ENCODE measurements at places on chromosomes 7 and 10. TPM values are rescaled to one million over a fixed set of nuclear protein-coding genes. Genes with fewer than 3 reads are reported as not detected.
A peak's percentile ranks its signal among the peaks of the same experiment; 100 is the strongest.

- no peak for DNase-seq
- H3K27me3 ChIP-seq: no peaks in the 10 kb centered on the region
- H3K27ac ChIP-seq: no peak overlapping the region
These were observed 89.4 kb downstream of the SORCS1 start for GRCh38 chr10:107075117-107075516.

DNA sequence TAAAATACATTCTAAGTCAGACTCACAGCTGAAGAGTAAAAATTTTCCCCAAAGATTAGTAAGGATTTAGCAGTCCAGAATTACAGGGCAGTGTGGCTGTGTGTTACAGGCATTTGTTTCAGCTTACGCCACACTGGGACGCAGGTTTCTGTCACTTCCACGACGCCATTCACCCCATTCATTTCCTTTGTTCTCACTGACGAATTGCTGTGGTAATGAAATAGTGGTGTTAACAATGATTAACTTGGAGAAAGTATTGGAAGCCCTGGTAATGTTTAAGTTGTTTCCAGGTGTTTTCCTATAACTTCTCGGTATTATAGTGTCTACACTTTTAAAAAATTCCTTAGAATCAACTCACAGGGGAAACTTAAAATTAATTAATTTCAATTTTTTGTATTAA, 370.9 kb downstream of the SH2D4B start:
- no peak for DNase-seq
- H3K4me3 ChIP-seq: no peak overlapping the region
- peaks cover 6% of the 10 kb centered on the region for H3K27me3 ChIP-seq
- no peaks in the 10 kb centered on the region for H3K4me1 ChIP-seq
- no peaks in the 10 kb centered on the region for H3K36me3 ChIP-seq
- no peak overlapping the region for H3K27ac ChIP-seq

- H3K27me3 ChIP-seq: no peaks in the 10 kb centered on the region
- H3K4me1 ChIP-seq: no peaks in the 10 kb centered on the region
- no peak overlapping the region for H3K27ac ChIP-seq
- H3K4me3 ChIP-seq: no peak overlapping the region
- peaks cover 80% of the 10 kb centered on the region for H3K36me3 ChIP-seq
These were observed 56.9 kb downstream of the XPNPEP1 start for GRCh38 chr10:109866168-109866994.

DNA sequence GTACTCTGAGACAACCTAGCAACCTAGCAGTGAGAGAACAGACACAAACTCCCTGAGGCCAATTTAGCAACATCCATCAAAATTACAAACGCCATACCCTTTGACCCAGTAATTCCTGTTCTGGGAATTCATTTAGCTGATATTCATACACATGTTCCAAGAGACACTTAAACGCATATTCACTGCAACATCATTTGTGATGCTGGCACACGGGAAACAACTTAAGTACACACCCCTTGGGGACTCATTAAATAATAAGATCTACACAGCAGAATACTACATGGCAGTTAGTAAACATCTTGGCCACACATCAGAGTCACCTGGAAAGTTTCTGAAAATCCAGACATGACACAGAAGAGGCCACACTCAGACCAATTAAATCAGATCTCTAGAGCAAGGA, 17.6 kb downstream of the NUDCD3 start:
- H3K27ac ChIP-seq: no peak overlapping the region
- peaks cover 47% of the 10 kb centered on the region for H3K4me1 ChIP-seq
- H3K36me3 ChIP-seq: peaks cover 44% of the 10 kb centered on the region
- no peak for DNase-seq

GRCh38 chr7:102152672-102153598, 133.7 kb upstream of the SH2B2 start:
- no peak for DNase-seq
- no peaks in the 10 kb centered on the region for H3K4me1 ChIP-seq
- H3K36me3 ChIP-seq: peaks cover 3% of the 10 kb centered on the region
- H3K27me3 ChIP-seq: no peaks in the 10 kb centered on the region

GRCh38 chr10:129055225-129055624, 411.8 kb upstream of the MGMT start:
- H3K27ac ChIP-seq: no peak overlapping the region
- no peaks in the 10 kb centered on the region for H3K36me3 ChIP-seq
- no peak for DNase-seq
- H3K4me3 ChIP-seq: no peak overlapping the region

DNA sequence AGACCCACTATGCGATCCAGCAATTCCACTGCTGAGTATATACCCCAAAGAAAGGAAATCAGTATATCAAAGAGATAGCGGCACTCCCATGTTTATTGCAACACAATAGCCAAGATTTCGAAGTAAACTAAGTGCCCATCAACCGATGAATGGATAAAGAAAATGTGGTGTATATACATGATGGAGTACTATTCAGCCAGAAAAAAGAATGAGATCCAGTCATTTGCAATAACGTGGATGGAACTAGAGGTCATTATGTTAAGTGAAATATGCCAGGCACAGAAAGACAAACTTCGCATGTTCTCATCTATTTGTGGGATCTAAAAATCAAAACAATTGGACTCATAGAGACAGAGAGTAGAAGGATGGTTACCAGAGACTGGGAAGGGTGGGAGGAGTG, 7.1 kb upstream of the NMT2 start:
- H3K36me3 ChIP-seq: no peaks in the 10 kb centered on the region
- H3K4me3 ChIP-seq: no peak overlapping the region
- H3K27me3 ChIP-seq: no peaks in the 10 kb centered on the region
- DNase-seq: no peak

- no peaks in the 10 kb centered on the region for H3K36me3 ChIP-seq
- H3K4me3 ChIP-seq: no peak overlapping the region
- peaks cover 21% of the 10 kb centered on the region for H3K27me3 ChIP-seq
- H3K4me1 ChIP-seq: no peaks in the 10 kb centered on the region
- H3K27ac ChIP-seq: no peak overlapping the region
These were observed 38.2 kb downstream of the HTR5A start for GRCh38 chr7:155108144-155108901.

- no peaks in the 10 kb centered on the region for H3K27me3 ChIP-seq
- no peak overlapping the region for H3K27ac ChIP-seq
- H3K36me3 ChIP-seq: no peaks in the 10 kb centered on the region
- DNase-seq: no peak
- H3K4me3 ChIP-seq: no peak overlapping the region
These were observed 145.2 kb downstream of the SUGCT start for GRCh38 chr7:40279991-40280390.

GRCh38 chr7:26170663-26171062, 18.7 kb downstream of the NFE2L3 start:
- no peak for DNase-seq
- H3K4me1 ChIP-seq: peaks cover 28% of the 10 kb centered on the region
- H3K27ac ChIP-seq: no peak overlapping the region
- peaks cover 30% of the 10 kb centered on the region for H3K36me3 ChIP-seq
- no peak overlapping the region for H3K4me3 ChIP-seq

DNA sequence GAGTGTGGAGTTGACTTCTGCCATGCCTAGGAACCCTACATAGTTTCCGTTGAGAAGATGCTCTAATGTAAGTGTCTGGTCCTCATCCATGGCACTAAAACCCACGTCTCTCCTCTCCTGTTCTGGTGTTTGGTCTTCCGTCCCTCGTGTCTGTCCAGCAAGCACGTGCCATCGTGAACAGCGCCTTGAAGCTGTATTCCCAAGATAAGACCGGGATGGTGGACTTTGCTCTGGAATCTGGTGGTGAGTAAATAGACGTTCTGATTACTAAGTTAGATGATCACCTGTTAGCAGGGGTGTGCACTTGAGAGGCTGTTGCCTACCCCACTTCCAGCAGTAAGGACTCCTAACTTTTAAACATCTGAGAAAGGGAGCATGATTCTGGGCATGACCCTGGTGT, 15.1 kb upstream of the GET4 start:
- no peak for DNase-seq
- no peak overlapping the region for H3K27ac ChIP-seq
- H3K27me3 ChIP-seq: no peaks in the 10 kb centered on the region
- no peaks in the 10 kb centered on the region for H3K4me1 ChIP-seq

DNA sequence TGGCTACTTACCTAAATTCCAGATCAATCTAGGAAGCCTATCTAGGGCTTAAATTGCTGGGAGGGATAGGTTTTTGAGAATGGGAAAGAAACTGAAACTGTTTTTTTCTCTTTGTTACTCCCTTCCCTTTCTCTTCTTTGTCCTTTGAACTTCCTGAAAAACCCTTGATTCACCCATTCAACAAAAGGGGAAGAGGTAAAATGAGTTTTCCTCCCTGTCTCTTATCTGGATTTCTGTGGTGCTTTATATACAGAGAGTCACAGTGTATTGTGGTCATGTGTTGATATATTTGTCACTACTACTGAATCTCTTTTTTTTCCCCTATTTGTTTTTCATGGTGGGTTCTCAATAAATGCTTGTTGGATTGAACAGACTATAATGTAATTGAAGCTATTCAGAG, 19.8 kb upstream of the NUP205 start:
- H3K27me3 ChIP-seq: peaks cover 13% of the 10 kb centered on the region
- no peak overlapping the region for H3K27ac ChIP-seq
- no peak for DNase-seq
- no peaks in the 10 kb centered on the region for H3K4me1 ChIP-seq
- no peak overlapping the region for H3K4me3 ChIP-seq
- H3K36me3 ChIP-seq: no peaks in the 10 kb centered on the region

DNA sequence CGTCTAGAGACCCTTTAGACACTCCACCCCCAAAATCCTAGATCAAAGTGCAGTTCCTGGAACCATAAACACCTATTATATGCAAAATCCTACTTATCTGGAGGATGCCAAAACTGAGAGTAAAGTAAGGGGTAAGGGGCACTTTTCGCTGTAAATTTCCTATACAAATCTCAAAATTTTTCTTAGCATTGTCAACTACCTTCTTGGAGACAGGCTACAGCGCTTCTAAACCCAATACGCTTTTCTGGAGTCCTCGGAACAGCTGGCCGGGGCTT, 10.4 kb downstream of the TWIST1 start:
- no peak overlapping the region for H3K4me3 ChIP-seq
- H3K27me3 ChIP-seq: peaks cover 81% of the 10 kb centered on the region
- no peak overlapping the region for H3K27ac ChIP-seq

- H3K27me3 ChIP-seq: peaks cover 3% of the 10 kb centered on the region
- H3K36me3 ChIP-seq: no peaks in the 10 kb centered on the region
- no peaks in the 10 kb centered on the region for H3K4me1 ChIP-seq
- H3K27ac ChIP-seq: no peak overlapping the region
- H3K4me3 ChIP-seq: no peak overlapping the region
These were observed 23.5 kb upstream of the FAM180A start for GRCh38 chr7:135771961-135772638.

- DNase-seq: no peak
- no peaks in the 10 kb centered on the region for H3K4me1 ChIP-seq
- no peak overlapping the region for H3K4me3 ChIP-seq
- H3K27me3 ChIP-seq: peaks cover 2% of the 10 kb centered on the region
- H3K27ac ChIP-seq: no peak overlapping the region
These were observed 627.0 kb downstream of the ACTR3B start for GRCh38 chr7:153386556-153386955.

GRCh38 chr7:109044691-109045090, 475.0 kb downstream of the DNAJB9 start:
- DNase-seq: no peak
- H3K36me3 ChIP-seq: no peaks in the 10 kb centered on the region
- H3K4me1 ChIP-seq: no peaks in the 10 kb centered on the region

DNA sequence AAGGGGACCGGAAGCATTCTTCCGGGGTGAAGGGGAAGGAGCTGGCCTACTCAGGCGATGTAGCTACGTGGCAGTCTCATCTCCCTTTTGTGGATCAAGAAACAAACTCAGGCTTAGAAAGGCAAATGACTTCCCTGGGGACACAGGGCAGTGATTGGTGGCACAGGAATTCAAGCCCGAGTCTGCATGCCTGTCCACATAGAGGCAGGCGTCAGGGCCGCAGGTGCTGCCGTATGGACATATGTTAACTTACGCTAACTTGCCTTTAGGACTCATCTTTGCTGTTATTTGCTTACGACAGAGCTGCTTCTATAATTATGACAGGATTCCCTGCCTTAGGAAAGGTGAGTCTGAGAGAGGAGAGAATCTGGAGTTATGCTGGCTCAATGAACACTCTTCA, 42.3 kb upstream of the KLF6 start:
- DNase-seq: no peak
- H3K27ac ChIP-seq: peak overlapping the region; percentile 98
- H3K4me3 ChIP-seq: no peak overlapping the region

GRCh38 chr10:116408719-116409118, 18.9 kb upstream of the PNLIPRP3 start:
- H3K4me1 ChIP-seq: no peaks in the 10 kb centered on the region
- no peak overlapping the region for H3K27ac ChIP-seq
- no peaks in the 10 kb centered on the region for H3K36me3 ChIP-seq
- H3K4me3 ChIP-seq: no peak overlapping the region
- no peak for DNase-seq

DNA sequence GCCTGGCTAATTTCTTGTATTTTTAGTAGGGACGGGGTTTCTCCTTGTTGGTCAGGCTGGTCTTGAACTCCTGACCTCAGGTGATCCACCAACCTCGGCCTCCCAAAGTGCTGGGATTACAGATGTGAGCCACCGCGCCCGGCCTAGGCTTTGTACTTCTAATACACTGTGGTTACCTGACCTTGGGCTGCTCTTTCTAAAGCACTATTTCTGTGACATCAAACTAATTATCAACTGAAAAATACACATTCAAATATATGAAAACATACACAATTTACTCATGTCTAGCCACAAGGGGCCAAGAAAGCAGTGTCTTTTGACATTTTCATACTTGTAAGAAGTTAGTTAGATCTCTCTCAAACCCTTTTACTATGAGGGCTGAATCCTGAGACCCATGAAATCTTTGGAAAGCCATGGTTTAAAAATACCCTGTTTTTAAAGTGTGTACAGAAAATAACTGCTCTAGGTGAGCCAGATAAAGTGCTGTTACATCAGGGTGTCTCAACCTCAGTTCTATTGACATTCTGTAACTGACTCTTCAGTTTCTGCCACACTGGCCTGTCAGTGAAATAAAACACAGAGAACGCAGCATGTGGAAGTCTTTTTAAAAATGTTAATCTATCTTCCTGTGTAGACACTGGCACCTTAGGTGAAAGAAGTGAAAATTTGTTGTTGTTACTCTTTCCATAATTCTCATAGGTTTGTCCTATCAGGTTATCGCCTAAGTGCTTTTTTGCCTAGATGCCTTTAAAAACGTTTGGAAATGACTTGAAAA, 58.8 kb downstream of the CREM start:
- no peak overlapping the region for H3K4me3 ChIP-seq
- DNase-seq: no peak
- H3K27me3 ChIP-seq: no peaks in the 10 kb centered on the region
- H3K36me3 ChIP-seq: peaks cover 6% of the 10 kb centered on the region

Gene RET
- total RNA-seq: 0.32 TPM

Gene HBP1
- total RNA-seq: 17.8 TPM

Gene CPN1
- total RNA-seq: not detected

Gene FOXP2
- total RNA-seq: not detected

Gene IFIT1B
- not detected for total RNA-seq

Gene DPYSL4
- total RNA-seq: 15.2 TPM

Gene AEBP1
- total RNA-seq: 18.3 TPM

Gene SVOPL
- not detected for total RNA-seq

Gene CNPY1
- not detected for total RNA-seq

Gene C10orf105
- total RNA-seq: 0.40 TPM

Measured in activated CD4-positive, alpha-beta T cell treated with anti-CD3 and anti-CD28 coated beads for 36 hours (primary cell).